ENCODE measurements at places on chromosomes 1 and 21.
A peak's percentile ranks its signal among the peaks of the same experiment; 100 is the strongest.

DNA sequence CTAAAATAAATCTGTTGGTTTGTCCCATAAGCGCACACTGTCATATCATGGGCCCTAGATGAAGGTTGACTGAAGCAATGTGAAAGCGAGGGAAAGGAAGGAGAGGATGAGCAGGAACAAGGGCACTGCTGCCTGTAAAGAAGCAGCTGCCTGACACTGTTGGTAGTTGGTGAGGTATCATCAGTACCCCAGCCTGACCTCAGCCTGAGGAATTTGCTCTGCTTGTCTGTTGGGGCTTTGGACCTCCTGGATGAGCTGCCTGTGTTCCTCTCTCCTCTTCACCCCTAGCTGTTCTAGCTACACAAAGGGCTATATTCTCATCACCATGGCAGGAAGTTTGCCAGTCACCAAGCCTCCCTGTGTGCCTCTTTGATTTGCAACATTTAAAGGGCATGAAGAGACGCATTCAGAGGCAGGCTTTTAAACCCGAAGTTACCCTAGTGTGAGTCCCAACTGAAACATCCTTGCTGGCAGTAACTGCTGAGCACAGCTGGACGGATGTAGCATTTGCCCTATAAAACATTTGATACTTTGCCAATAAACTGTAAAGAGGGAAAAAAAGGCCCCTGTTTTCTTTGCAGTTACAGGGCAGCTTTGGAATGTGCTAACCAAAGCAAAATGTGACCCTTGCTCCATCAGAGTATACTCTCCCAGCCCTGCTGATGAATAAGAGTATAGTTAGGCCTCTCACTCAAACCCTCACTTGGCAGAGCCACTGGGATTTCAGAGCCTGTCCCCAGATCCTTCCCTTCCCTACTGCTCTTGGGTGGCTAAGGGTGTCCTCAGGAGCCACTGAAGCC lies 22.2 kb upstream of the SPATA6 start:
- DNase-seq = peak; percentile 60

DNA sequence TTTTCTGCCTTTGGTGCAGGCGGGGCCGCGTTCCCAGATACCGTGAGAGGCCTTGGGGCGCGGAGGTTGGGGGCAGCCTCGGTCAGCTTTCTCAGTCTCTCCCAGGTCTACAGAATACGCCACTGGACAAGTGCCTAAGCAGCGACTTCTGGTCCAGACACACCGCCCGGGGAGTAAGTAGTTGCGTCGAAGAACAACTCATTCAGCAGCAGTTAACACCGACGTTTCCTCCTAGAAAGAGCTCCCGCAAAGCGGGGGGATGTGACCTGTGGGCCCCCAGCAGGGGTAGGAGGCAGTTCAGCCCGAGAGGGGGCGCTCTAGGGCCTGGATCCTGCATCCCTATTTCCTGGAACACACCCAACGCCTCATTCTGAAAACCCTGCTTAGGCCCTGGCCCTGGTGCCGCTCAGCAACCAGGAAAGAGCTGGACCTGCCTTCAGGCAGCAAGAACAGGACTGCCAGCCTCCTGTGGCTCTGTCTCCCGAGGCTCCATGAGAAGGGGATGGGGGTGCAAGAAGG lies 6.5 kb upstream of the BARHL2 start:
- no peak for DNase-seq

DNA sequence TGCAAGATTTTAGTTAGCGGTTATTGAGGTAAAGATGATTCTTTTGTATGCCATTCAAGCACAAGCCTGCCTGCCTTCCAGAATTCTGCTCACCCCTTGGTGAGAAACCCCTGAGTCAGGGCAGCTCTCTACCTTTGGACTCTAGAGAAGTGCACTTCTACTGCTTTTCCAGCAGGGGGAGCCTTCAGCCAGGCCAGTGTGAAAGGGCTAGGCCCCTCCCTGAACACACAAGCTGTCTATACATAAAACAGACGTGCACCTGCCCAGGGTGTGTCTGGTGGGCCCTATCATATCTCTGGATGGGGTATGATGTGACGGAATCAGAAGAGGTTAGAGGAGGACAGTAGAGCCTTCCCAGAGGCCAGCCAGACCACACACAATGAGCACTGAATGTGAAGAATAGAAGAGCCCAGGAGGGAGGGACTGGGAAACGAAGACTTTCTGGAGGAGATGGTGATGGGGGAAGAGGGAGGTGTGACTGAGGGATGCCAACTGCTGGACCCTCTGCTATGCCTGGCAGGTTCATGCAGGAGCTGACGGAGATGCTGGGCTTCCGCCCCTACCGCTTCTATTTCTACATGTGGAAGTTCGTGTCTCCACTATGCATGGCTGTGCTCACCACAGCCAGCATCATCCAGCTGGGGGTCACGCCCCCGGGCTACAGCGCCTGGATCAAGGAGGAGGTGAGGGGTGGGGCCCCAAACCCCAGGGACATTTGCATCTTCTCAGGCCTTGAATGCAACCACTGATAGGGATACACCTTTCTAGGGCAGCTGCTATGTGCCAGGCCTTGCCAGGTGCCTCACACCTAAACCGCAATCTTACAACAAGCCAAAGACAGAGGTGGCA lies 13.0 kb upstream of the KCNC4 start:
- DNase-seq = peak; percentile 65

- no peak for DNase-seq
These were observed 67.5 kb downstream of the NVL start for GRCh38 chr1:224262373-224263054.

- no peak for DNase-seq
These were observed 24.4 kb upstream of the PGD start for GRCh38 chr1:10374442-10374860.

DNA sequence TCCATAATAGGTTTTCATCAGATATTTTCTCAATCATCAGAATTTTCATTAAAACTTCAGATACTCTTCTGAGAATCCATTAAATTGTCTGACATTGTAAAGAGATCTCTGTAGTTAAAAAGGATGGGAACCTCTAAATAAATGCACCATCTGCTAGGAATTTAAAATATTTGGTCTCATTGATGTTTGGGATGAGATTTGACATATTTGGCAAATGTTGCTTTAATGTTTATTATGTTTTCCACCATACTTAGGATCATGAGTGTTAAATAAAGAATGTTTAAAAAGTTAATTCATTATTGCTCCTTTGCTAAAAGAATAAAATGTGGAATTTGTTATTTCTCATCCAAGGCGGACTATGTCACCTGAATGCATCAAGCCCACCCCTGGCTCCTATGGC lies 85.5 kb upstream of the VANGL1 start:
- no peak for DNase-seq

GRCh38 chr1:234986750-234987414 lies 141.8 kb downstream of the TOMM20 start:
- no peak for DNase-seq

DNA sequence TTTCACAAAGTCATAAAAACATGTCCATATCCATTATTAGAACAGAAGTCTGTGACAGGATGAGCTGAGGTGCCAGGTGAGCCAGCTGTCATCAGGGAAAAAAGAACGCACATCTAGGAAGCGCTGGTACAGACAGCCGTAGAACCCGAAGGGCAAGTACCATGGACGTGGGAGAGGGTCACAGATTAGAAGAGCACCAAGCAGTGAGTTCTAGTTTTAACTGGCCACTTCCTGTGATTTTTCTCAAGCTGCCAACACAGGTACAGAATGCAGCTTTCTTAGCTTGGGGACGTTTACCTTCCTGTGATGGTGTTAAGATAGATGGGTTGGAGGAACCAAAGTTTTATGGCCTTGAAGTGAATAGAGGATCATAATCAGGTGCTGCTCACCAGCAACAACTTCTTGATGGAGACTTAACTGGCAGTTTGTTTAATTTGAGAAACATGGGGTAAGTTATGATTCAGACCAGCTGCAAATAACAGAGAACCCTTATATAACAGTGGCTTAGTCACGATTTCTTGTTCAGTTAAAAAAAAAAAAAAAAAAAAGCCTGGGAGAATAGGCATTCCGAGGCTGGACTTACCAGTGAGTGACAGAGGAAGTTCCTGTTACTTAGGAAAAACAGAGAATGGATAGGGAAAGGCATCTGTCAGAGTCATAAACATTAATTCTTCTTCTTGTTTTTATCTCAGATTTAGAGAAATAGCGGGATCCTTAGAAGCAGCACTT lies 30.9 kb downstream of the AGT start:
- peak; percentile 85 for DNase-seq

- no peak for DNase-seq
These were observed 441 bp downstream of the PPT1 start for GRCh38 chr1:40096646-40096976.

- no peak for DNase-seq
These were observed 226.6 kb downstream of the TM2D1 start for GRCh38 chr1:61498342-61498741.

DNA sequence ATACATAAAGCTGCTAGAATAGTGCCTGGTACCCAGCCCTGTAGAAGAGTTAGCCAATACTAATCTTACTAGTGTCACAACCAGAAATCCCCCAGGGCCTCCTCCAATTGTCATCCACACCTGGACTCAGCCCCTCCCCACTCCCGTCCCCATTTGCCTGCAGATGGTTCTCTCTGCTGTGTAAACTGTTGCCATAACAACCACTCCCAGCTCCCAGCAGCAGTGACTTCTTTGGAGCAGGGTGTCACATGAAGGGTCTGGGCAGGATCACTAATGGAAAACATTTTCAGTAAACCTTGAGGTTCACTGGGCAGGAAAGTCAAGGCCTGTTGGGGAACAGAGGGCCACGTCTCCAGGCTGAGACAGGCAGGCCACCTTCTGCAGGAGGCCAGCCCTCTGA lies 126.0 kb upstream of the IPO9 start:
- DNase-seq = no peak

DNA sequence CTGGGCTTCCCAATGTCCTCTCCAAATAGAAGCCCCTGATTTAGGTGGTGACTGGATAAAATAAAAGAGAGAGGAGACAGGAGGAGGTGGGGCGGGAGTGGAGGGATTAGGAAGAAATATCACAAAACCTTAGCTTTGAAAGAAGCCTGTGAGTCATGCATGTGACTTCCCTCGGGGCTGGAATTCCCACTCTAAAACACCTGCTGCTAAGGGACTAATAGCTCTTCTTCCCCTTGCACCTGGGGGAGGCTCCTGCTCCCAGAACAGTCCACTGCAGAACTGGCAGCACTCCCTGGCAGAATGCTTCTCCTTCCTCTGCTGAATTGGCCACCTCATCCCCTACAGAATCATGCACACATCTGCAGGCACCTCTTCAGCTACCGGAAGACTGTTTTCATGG lies 207.2 kb downstream of the ATG4C start:
- no peak for DNase-seq

- no peak for DNase-seq
These were observed 383.9 kb downstream of the TGFB2 start for GRCh38 chr1:218728898-218729565.

GRCh38 chr1:238672262-238672661 lies 714.1 kb upstream of the CHRM3 start:
- no peak for DNase-seq

DNA sequence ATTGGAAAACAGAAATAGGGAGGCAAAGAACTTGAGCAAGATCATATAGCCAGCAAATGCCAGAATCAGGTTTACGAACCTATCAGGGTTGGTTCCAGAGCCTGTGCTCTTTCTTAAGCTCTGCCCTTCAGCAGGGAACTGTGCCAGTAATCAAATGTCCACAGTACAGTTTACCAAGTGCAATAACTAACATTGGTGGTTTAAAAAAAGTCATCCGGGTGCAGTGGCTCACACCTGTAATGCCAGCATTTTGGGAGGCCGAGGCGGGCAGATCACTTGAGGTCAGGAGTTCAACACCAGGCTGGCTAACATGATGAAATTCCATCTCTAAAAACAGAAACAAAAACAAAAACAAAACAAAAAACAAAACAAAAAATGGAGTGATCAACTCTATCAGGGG lies 182.7 kb downstream of the LMX1A start:
- DNase-seq = no peak

DNA sequence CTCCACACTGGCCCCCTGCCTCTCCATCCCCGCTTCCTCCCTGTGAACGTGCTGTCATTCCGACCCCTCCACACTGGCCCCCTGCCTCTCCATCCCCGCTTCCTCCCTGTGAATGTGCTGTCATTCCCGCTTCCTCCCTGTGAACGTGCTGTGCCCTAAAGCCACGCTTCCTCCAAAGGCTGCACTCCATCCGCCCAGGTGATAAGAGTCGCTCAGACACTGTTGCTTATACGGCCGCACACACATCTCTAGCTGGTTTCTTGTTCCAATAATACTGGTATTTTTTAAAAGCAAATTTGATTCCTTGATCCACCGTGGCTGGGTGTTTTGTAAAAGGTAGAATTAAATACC lies 39.3 kb upstream of the TSPEAR start:
- no peak for DNase-seq

DNA sequence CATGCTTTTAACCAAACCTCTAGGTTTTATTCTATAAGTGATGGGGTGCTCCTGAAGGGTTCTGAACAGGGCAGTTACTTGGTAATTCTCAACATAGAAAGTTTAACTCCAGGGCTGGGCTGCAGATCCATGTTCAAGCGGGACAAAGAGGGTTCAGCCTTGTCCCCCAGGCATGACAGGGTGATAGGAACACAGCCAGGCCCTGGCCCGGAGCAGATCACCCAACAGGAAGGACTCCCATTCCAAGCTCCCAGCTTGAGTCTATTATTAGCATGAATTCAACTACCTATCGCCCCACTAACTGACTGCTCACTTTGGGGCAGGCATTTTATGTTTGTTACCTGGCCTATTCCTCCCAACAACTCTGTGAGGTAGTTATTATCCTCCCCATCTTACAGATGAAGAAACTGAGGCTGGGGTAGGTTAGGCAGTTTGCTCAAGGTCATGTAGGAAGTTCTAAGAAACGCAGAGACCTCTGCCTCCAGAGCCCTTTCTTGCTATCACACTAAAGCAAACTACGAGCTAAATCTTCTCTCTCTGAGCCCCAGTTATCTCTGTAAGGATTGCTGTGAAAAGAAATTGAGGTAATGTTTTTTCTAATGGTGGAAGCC lies 14.5 kb downstream of the ASAP3 start:
- DNase-seq = no peak

GRCh38 chr1:11057477-11057876 lies 2.3 kb downstream of the SRM start:
- no peak for DNase-seq

DNA sequence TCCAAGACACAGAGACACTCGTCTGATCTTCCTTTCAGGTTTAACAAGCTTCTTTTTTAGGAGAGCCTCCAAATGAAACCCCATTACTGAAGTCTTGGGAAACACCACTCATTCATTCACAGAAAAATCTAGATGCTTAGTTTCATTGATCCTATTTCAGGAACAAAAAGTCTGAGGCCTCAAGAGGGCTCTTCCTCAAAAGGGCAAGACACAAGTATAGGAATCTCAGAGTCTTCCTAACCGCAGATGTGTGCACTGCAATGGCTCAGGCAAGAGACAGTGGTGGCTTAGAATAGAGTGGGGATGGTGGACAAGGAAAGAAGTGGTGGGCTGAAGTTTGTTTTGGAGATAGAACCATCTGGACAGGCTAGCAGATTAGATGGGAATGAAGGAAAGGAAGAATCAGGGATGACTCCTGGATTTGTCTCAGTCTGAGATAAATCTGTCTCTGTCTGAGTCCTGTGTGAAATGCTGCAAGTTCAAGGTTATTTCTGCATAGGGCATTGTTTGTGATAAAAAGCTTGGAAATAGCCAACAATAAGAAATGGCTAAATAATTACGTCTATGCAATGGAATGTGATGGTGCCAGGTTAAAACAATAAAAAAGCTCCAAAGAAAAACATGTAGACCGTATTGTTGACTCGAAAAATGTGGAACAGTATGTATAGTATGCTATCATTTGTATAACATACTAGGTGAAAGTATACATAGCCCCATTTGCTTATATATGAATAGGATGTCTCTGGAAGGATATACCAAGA lies 8.9 kb upstream of the CTSE start:
- DNase-seq = no peak

Measured in bronchial epithelial cell (primary cell).